ENCODE measurements at places on chromosomes 11 and 22. TPM values are rescaled to one million over a fixed set of nuclear protein-coding genes. Genes with fewer than 3 reads are reported as not detected.
A peak's percentile ranks its signal among the peaks of the same experiment; 100 is the strongest.

The BACE1-AS gene
- 1.1 TPM for polyA plus RNA-seq

The GRK3 gene
- 33.3 TPM for polyA plus RNA-seq

The ME3 gene
- polyA plus RNA-seq, result 0.42 TPM

The NLRP6 gene
- 0.51 TPM for polyA plus RNA-seq

The HBE1 gene
- polyA plus RNA-seq, result not detected

The SMTNL1 gene
- not detected for polyA plus RNA-seq

DNA sequence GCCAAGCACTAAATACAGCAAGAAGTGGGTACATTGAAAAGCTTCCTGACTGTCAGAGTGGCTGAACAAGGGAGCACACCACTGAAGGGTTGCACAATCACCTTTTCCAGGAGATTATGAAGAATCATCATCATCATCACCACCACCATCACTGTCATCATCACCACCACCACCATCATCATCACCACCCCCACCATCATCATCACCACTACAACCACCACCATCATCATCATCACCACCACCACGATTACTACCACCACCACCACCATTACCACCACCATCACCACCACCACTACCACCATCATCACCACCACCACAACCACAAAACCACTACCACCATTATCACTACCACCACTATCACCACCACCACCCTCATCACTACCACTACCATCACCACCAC lies 147.9 kb upstream of the TBCEL start:
- no peaks in the 10 kb centered on the region for H3K36me3 ChIP-seq
- no peak overlapping the region for H3K4me3 ChIP-seq
- H3K4me1 ChIP-seq, result no peaks in the 10 kb centered on the region
- H3K27ac ChIP-seq, result no peak overlapping the region

DNA sequence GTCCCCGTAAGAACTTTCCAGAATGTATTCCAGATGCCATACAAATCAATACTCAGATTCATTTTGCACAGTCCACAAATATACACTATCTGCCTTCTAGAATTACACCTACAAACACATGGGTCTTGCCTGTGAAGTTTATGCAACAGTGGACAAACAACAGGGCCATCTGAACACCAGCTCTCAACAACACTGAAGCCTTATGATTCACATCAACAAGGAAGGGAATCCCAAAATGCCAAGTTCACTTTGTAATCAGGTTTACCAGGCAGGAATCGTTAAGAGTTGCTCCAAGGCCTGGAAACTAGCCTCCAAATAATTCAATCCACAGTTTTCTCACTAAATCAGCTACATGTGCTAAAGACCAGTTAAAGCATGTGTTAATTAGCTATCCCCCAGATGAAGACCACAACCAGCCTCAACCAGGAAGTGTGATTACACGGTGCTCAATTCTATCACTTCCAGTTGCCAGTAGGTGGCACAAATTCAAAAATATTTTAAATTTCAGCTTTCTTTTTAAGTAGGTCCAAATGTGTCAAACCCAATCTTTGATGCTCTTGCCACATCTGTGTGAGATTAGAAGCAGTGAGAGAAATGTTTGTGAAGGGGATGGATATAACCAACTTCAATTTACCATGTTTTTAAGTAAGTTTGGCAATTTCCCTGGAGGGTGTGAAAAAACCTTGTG lies 139.1 kb upstream of the BDNF start:
- H3K36me3 ChIP-seq, result no peaks in the 10 kb centered on the region
- H3K4me1 ChIP-seq, result no peaks in the 10 kb centered on the region
- H3K4me3 ChIP-seq, result no peak overlapping the region
- DNase-seq, result no peak

DNA sequence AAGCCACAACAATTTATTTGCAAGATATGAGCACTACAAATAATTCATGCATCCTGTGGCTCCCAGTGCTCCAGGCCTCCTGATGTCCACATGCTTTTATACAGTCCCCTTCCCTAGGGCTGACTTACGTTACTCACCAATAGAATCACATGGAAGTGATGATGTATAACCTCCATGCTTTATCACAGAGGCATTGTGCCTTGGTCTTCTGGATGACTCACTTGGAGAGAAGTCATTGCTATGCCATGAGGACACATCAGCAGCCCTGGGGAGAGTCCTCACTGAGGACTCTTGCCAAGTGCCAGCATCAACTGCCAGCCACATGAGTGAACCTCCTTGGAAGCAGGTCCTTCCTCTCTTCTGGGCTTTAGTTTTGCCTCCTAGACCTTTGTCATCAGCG lies 22.0 kb upstream of the IGSF9B start:
- H3K4me1 ChIP-seq, result no peaks in the 10 kb centered on the region
- no peaks in the 10 kb centered on the region for H3K36me3 ChIP-seq
- DNase-seq, result no peak
- no peak overlapping the region for H3K4me3 ChIP-seq
- no peak overlapping the region for H3K27ac ChIP-seq
- no peaks in the 10 kb centered on the region for H3K27me3 ChIP-seq

GRCh38 chr11:18749681-18750319 lies 23.8 kb upstream of the IGSF22 start:
- H3K4me1 ChIP-seq, result no peaks in the 10 kb centered on the region
- H3K36me3 ChIP-seq, result no peaks in the 10 kb centered on the region
- H3K4me3 ChIP-seq, result no peak overlapping the region
- no peak for DNase-seq
- no peak overlapping the region for H3K27ac ChIP-seq

GRCh38 chr22:20926243-20926642 lies 9.0 kb downstream of the CRKL start:
- no peaks in the 10 kb centered on the region for H3K27me3 ChIP-seq
- H3K4me1 ChIP-seq, result peaks cover 19% of the 10 kb centered on the region
- no peak overlapping the region for H3K4me3 ChIP-seq
- no peak for DNase-seq
- H3K36me3 ChIP-seq, result peaks cover 9% of the 10 kb centered on the region
- H3K27ac ChIP-seq, result peak overlapping the region; percentile 73

DNA sequence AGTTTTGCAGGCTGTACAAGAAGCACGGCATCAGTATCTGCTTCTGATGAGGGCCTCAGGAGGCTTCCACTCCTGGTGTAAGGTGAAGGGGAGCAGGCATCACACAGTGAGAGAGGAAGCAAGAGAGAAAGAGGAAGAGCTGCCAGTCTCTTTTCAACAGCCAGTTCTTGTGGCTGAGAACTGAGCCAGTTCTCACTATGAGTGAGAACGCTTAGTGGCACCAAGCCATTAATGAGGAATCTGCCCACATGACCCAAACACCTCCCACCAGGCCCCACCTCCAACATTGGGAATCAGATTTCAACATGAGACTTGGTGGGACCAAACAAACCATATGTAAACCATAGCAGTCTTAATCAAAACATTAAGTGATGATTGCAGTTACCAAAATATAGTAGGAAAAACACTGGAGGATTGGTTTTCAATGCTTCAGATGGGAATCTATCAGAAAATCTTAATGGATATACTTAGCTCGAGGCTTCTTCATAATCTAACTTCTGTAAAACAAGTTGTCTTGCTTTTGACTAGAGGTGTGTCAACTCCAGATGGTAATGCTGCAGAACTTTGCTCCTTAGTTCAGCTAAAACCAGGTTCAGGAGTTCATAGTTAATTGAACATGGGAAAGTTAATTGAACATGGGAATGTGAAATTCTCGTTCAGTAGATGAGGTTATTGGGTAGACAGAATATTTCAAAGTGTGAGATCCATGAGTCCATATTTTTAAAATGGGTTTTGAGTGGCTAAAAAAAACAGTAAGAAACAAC lies 12.2 kb downstream of the FAR1 start:
- DNase-seq, result peak; percentile 56
- H3K4me1 ChIP-seq, result peaks cover 75% of the 10 kb centered on the region
- H3K27me3 ChIP-seq, result no peaks in the 10 kb centered on the region
- no peak overlapping the region for H3K4me3 ChIP-seq
- peak overlapping the region; percentile 56 for H3K27ac ChIP-seq
- no peaks in the 10 kb centered on the region for H3K36me3 ChIP-seq

DNA sequence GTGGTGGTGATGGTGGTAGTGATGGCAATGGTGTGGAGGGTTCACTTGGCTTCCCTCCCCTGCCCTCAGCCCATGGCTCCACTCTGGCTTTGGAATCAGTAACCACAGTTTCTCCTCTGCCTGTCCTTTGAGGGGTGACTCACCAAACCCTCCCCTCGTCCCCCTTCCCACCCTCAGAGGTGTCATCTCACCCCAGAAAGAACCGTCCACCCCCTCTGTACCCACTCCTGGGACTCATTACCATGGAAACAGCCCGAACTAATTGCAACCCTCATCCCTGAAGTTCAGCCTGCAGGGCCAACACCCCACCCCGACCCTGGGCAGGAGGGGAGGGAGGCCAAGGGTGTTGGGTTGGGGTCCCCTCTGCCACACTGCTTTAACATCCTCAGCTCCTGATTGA lies 26.6 kb downstream of the PHLDB1 start:
- no peaks in the 10 kb centered on the region for H3K36me3 ChIP-seq
- H3K27ac ChIP-seq, result no peak overlapping the region
- H3K27me3 ChIP-seq, result peaks cover 16% of the 10 kb centered on the region
- no peak for DNase-seq

DNA sequence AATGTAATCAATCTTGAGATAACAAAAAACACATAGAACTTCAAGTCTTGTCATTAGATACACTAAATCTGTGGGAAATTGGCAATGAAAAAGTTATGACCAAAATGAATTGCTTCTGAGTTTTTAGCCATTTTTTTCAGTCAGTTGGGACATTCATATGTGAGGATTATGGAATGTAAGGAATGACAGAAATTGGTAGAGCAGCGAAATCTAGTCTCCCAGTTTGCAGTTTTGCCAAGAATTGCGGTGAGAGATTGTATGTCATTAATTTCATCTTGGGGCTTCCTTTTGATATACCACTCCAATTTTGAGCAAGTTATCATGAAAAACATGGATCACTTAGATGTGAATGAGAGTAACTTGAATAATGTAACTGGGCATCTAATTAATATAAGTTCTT lies 49.9 kb downstream of the SIK2 start:
- no peaks in the 10 kb centered on the region for H3K4me1 ChIP-seq
- DNase-seq, result no peak
- no peaks in the 10 kb centered on the region for H3K27me3 ChIP-seq
- H3K27ac ChIP-seq, result no peak overlapping the region

All from CD14-positive monocyte (primary cell).